ENCODE measurements at places on chromosomes 7 and 10.

DNA sequence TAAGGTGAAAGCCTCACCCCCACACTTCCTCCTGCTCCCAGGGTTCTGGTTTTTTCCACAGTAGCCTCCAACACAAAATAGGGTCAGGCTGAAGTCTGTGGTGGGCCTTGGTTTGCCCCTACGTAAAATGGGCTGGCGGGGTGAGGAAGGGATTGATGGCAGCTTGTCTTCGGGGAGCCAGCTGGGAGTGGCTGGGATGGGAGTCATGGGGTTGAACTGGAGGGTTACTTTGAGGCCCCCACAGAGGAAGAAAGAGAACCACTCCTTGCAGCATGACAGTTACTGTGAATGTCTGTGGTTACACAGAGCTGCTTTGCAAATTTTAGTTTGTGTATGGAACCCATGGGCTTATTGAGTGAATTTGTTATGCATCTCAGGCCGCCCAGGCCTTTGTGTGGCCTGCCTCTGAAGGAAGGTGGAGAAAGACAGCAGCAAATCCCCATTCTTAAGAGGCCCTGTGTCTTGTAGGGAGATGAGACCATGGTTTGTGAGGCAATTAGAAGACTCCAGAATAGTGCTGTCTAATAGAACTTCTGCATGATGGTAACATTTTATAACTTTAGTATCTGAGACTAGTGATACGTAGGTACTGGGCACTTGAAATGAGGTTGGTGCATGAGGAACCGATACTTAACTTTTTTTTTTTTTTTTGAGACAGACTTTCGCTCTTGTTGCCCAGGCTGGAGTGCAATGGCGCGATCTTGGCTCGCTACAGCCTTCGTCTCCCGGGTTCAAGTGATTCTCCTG lies 8.1 kb downstream of the TRIM8 start:
- no peak for DNase-seq

GRCh38 chr10:125144693-125145623 lies 15.4 kb downstream of the CTBP2 start:
- DNase-seq = no peak

- no peak for DNase-seq
Measured at GRCh38 chr10:15640536-15641085, 79.1 kb downstream of the ITGA8 start.

GRCh38 chr7:101701153-101701794 lies 72.2 kb upstream of the MYL10 start:
- DNase-seq = no peak

GRCh38 chr10:28875549-28876081 lies 198.3 kb downstream of the BAMBI start:
- no peak for DNase-seq

DNA sequence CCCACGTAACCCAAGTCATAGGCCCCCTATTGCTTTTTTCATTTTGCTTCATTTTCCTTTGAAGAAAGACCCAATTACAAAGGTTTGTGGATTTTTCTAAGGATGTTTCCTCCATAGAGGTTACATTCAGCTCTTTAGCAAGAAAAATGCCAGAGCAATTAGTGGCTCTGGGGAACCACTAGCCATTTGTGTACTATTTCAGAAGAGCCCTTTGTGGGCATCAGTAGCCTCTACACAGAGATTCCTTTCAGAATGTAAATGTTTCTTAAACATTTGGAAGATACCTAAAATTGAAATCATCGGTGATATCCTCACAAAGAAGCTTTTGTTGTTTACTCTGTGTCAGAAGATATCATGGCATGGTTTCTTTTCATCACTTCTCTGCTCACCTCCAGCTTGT lies 291.0 kb upstream of the KMT2E start:
- DNase-seq = no peak

GRCh38 chr10:120897343-120897742 lies 46.2 kb downstream of the WDR11 start:
- no peak for DNase-seq

GRCh38 chr7:47738563-47739166 lies 156.8 kb upstream of the TNS3 start:
- DNase-seq = no peak

DNA sequence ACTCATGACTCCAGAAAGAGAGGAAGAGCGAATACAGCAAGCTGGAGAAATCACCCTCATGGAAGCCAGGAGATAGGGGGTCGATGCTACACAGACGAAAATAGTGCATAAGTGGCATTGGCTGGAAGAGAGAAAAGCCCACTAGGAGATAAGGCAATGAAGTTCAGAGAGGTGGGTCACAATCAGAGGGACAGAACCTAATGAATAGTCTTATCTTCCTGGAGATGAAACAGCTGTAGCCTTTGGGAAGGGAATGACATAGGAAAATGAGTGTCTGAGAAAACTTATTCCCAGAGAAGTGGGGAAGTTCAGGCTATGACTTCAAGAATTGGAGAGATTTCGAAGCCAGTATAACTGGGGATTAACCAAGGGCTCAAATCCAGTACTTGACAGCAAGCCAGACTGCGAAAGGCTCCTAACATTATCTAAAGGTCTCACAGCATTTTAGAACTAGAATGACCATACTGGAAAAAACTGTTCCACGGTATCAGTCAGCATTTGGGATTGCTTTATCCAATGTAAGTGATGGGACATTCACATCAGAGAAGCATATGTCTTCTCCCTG lies 211.1 kb downstream of the ZNF365 start:
- no peak for DNase-seq

GRCh38 chr7:129438839-129439651 lies 4.8 kb downstream of the STRIP2 start:
- no peak for DNase-seq

DNA sequence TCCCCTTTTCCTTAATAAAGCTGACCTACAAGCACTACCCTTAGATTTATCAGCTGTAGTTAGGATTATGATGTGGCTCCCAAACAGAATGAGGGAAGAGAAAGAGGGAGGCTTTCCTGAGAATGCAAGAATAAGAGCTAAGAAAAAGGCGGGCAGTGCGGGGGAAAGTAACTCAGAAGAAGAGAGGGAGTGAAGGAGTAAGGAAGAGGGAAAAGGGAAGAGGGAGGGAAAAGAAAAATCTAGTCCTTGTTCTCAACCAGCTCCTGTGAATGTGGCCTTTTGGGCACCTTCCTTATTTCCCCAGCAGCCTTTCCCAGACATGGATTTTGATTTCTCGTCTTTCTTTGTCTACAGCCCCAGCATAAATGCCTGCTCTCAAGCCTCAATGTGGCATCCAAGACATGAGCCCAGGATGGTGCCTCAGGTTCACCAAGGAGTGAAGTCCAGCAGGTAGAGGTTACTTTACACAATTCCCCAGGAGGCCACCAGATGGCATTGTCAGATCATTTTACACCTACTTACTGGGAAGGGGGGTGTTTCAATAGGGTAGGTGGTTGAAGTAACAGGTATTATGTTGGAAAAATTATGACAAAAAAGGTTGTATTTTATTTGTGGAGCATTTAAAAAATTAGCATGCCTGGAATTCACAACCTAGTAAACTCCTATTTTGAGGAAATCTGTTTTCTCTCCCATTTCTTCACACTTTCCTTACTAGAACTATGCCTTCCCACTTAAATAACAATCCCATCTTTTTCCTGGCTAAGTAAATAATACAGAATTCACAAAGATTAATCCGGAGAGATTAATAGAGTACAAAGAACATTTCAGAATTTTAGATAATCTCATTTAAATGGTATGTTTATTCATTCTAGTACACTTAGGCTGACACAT lies 106.5 kb downstream of the HTR7 start:
- DNase-seq = no peak

- no peak for DNase-seq
Measured at GRCh38 chr10:25222085-25222660, 47.4 kb downstream of the GPR158 start.

GRCh38 chr10:53477313-53477675 lies 704.7 kb upstream of the MBL2 start:
- DNase-seq = no peak

DNA sequence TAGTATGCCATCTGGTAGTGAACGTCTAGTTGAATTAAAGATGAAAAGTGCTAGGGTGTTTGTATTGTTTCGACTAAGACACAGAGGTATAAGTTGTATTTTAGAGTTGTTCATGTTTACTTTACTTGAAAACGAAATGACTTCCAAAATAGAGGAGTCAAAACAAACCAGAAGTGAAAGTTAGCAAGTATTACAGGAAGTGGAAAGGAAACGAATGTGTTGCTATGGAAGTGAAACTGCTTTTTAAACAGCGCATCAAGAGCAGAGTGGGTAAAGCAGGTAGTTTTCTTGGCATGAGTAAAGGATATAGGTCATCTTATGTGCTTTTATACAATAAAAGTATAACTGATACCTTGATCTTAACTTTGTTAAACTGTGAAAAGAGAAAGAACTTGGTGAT lies 20.0 kb upstream of the GALNTL5 start:
- no peak for DNase-seq

DNA sequence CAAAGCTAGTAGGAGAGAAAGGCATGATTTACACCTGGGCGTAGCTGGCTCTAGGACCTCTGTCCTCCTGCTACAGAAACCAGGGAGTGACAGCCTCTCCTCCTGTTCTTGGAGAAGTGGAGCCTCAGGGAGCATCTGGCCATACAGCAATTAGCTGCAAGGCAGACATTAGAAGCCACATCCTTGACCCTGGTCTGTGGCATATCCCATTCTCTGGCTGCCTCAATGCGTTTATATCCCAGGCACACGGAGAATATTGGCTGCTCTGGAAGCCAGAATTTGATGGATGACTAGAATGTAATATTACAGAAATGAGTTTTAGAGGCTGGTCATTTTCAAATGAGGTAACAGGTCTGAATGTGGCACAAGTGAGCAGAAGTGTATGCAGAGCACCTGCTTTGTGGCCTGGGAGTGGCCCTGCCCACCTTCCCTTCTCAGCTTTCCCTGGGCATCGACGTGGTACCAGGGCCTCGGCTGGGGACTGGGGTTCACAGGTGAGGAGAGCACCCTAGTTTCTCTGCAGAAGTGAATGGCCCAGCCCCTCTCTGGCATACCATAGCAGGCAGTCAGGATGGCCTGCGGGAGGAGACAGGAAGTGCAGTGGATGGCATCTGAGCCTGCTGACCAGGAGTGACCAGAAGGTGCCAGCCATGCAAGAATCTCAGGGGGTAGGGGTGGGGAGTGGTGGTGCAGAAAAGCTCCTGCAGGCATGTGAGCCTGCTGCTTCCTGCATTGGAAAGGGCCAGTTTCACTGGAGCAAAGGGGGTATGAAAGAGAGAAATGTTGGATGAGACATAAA lies 367.2 kb upstream of the ZNF32 start:
- no peak for DNase-seq

GRCh38 chr7:156090988-156091387 lies 278.7 kb upstream of the SHH start:
- no peak for DNase-seq

DNA sequence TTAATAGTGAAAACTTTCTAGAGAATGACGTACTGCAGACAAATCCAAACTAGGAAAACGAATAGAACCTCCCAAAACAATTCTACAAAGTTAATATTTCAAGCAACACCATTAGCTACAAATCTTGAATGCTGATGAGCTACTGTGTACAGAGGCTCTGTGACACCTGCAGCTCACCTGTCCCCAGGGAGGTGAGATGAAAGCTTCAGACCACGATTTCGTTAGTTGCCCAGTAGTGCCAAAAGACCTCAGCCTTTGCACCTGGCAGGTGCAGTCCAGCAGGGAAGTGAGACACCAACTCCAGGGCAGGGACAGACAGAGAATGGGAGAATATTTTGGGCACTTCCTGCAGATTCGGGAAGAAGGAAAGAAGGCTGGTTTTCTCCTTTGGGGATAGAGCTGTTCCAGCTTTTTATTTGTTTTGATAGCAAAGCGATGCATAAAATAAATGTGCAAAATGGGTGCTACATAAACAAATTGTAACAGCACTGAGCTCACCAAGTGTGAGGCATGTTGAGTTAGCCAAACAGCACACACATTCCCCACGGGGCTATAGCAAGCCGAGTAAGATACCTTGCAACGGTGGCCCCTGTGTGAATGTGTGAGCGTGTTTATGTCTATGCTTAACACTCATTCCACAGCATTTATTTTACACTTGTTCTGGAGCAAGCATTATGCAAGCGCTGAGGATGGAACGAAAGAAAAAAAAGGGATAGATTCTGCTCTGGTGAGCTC lies 1024.8 kb upstream of the AUTS2 start:
- DNase-seq = no peak

DNA sequence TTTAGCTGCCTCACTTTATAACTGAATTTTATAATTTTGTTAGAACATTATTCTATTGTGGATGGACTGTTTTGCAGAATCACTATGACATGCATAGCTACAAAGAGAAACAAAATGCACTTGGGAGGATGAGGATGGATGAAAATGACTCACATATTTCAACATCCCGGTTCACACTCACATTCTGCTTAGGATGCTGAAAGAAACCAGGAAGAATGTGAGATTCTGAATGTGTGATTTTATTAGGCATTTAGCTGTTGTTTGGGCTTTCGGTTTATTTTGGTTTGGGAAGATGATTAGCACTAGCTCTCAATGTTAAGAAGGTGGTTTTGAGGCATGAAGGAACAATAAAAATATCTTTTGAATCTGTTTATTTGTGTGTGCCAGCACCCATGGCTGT lies 235.5 kb downstream of the SEMA3E start:
- DNase-seq = no peak

GRCh38 chr10:101848894-101849351 lies 5.3 kb upstream of the KCNIP2 start:
- DNase-seq = no peak

- no peak for DNase-seq
Measured at GRCh38 chr10:123998197-123999141, 94.9 kb downstream of the CHST15 start.

DNA sequence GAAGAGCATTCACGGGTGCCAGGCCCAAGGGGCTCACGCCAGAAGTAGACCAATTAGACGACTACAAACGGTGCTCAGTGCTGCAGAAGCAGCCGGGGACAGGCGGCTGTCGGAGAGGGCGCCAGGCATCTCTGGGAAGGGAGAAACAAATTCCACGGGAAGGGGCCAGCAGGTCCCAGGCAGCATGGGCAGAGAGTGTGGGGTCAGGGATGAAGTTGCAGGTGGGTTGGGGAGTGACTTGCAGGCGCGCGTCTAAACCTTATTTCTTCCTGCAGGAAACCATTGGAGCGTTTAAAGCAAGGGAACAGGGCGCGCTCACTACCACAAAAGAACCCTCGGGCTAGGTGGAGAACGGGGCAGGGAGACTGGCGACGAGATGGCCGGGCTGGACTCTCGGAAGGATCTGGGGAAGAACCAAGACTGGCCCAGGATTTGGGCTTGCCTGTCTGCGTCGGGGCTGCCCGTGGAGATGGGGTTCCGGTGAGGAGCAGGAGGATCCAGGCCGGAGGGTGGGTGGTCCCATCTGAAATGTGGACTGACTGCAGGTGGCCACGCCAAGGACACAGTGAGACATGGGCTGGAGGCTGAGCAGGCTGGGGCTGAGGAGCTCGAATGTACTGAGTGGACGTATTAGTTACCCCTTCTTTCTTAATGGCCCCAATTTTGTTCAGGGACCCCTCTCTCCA lies 116.3 kb upstream of the DIP2C start:
- no peak for DNase-seq

- DNase-seq = no peak
Measured at GRCh38 chr7:12103948-12104347, 107.1 kb upstream of the TMEM106B start.

DNA sequence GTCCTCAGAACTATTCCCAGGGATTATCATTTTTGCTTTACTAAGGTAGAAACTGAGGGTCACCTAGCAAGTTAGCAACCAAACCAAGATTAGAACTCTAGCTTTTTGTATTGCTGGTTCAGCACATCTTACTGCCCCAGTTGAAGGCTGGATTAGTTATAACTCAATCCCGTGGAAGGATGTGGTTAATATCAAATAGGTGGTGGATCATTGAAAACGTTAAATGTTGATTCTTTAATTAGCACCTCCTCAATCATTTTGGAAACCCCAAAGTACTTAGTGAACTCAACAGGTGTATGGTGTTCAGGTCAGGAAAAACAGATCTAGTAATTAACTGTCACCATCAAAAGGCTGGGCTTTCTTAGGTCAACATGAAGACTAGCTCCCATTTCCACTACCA lies 152.4 kb downstream of the ARID5B start:
- DNase-seq = no peak
